ENCODE measurements at places on chromosomes 2 and 18.

DNA sequence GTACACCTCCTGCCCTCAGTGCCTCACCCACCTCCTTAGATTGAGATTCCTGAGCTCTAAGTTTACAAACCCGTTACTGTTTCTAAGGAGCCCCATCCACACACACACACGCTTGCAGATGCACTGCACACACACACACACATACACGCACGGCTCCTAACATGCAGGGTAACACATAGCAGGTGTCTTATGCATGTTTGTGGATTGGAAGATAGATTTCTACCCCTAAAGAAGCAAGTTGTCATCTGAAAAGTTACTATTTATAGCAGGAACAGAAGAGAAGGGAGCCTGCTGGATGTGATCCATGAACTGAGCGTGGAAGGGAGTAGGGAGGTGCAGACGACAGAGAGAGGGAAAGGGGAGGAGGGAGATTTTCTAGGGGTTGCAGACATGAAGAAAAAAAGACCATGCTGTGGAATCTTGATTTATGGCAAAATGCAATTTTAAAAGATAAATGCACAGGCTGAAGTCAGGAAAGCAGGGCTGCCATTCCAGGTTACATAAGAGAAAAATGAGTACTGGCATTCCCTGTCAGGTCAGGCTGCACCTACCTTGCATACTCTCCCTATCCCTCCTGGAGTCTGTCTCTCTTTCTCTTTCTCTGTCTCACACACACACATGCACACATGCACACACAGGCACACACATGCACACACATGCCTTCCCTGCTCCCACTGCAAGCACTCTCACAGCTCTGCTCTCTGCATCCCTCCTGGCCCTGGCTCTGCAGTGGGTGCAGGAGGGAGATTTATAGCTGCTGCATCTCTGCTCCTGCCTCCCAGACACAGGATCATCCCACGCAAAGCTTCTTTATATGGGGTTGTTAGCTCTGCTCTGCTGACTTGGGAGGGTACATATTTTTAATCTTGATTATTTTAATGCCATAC lies 192.6 kb upstream of the MYT1L start:
- DNase-seq, result no peak

DNA sequence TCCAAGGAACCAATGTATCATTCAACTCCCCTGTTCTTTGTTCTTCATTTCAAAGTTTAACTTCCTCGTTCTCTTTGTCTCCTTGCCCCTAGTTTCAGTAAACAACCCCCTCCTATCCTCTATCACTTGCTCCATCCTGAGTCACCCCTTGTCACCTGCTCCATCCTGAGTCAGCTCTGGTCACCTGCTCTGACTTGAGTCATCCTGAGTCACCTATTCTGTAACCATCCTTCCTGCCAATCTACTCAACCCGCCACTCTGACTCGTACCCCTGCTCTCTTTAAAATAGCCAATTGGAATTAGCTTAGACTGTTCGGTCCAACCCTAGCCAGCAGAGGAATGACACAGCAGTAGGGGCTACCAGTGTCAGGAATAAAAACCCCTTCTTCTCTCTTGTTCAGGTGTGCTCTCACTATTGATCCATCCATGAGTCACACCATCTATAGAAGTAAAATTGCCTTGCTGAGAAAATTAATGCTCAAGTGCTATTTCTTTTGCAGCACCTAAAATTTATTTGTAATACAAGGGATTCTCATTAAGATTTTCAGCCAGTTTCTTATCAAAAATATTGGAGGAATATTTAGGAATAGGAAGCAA lies 326.8 kb downstream of the AKAIN1 start:
- no peak for DNase-seq

DNA sequence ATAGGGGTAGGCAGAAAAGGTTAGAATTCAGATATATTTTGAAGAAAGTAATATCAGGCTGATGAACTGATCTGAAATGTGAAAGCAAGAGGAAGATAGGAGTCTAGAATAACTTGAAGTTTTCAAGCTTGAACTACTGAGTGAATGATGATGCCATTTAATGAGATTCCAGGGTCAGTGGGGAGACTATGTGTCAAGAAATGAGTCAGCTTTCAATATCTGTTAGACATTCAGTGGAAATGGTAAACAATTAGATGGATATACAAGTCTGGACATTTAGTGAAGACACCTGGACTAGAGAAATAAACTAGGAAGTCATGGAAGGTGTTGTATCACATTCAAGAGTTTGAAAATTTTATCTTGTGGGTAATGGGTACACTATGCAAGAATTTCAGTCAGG lies 326.9 kb downstream of the FSIP2 start:
- DNase-seq, result no peak

GRCh38 chr2:58006256-58006951 lies 40.2 kb upstream of the VRK2 start:
- no peak for DNase-seq

DNA sequence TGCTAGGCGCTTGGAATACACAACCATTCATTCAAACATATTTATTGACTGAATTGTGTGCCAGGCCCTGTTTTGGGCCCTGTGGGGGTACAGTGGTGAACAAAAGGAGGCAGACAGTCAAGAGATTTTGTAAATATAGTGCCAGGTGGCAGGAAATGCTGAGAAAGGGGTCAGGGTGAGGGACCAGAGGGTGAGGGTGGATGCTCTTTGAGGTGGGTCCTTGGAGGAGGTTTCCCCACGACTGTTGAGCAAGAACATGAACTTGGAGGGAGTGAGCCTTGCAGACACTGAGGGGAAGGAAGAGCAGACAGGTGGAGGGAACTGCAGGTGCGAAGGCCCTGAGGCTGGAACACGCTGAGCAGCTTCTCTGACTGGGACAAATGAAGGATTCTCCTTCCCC lies 40.7 kb downstream of the ODC1 start:
- peak; percentile 26 for DNase-seq

GRCh38 chr2:203855274-203855673 lies 12.3 kb upstream of the CTLA4 start:
- no peak for DNase-seq

GRCh38 chr2:8329660-8330622 lies 351.9 kb upstream of the ID2 start:
- DNase-seq, result no peak

- DNase-seq, result no peak
These were observed 176.4 kb downstream of the AGAP1 start for GRCh38 chr2:235669983-235670962.

GRCh38 chr2:62475172-62476011 lies 30.6 kb downstream of the TMEM17 start:
- no peak for DNase-seq

- DNase-seq, result no peak
These were observed 13.1 kb downstream of the PKDCC start for GRCh38 chr2:42060718-42061619.

DNA sequence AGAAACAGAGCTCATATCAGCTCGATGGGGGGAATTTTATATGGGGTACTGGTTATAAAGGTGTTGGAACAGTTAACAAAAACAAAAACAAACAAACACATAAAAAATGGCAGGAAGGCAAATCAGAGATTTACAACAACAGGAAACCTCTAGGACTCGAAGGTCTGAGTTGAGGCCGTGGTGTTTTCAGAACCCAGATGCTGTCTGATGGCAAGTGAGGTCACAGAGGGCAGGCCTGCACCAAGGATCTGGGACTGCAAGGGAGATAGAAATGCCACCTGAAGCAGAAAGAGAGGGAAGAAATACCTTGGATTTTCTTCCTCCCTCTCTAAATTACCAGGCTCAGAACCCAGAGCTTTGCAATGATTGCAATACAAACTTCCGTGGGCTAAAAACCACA lies 429.5 kb downstream of the ZNF521 start:
- DNase-seq, result no peak

DNA sequence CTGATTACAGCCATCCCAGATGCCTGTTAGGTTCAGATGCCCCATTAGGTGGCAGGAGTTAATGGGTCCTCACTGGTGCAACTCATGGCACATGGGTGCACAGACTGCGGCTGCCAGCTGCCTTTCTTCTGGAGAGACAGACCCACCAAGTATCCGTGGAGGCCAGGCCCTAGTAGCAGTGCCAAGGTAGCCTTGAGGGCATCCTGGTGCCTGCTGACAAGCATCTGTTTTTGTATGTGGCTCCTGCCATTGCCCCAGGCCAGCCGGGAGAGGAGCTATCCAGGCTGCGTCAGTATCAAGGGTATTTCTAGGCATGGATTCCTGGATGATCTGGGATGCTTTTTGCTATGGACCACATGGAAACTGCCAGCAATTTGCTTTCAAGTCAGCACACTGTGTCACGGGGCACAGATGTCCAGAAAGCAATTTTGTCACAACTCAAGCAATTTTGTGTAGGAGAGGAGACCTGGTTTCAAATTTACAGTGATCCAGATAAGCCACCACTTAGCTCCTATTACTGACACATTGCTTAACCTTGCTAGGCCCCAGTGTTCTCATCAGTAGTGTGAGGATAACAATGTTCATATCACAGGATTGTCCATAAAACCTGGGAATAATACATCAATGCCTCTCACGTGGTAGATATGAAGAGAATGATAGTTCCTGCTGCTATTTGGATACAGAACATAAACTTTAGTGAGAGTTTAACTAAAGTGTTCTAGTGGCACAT lies 815.1 kb upstream of the RAB6C start:
- no peak for DNase-seq

GRCh38 chr2:203675086-203675485 lies 31.4 kb upstream of the CD28 start:
- DNase-seq, result no peak

GRCh38 chr2:241358470-241358869 lies 2.4 kb downstream of the FARP2 start:
- no peak for DNase-seq

DNA sequence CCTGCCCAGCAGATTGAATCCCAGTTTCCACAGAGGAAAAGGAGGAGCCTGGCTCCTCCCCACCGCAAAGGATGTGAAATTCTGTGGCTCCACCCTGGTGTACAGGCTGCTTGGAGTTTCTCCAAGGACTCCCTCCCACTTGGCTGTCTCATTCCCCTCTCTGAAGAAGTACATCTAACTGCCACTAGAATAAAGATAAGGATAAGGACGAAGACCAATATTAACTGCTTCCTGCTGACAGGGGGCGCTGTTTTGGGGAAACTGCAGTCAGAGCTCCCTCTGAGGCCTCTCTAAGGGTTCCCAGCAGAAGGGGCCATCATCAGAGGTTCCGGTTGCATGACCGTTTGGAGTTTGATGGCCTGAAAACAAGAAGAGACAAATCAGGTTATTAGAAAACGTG lies 790.9 kb downstream of the CPS1 start:
- no peak for DNase-seq

DNA sequence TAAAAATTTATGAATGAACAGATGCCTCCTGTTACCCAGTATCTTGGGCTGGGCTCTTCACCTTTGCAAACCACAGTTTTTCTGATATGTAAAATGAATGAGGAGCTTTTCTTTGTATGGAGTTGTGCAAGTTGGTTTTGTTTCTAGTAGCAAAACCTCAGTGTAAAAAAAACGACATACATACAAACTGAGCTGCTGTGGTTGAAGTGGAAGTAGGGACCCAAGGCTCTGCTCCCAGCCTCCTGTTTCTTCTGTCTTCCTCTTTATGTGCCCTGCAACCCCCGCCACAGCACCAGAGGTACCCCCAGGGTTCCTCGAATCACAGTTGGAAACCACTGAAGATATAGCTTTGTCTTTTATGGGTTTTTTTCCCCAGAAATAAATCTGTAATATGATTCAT lies 118.1 kb downstream of the MYO1B start:
- no peak for DNase-seq

GRCh38 chr2:238449909-238450417 lies 23.2 kb downstream of the ASB1 start:
- DNase-seq, result no peak

- DNase-seq, result peak; percentile 72
These were observed 765 bp upstream of the ID2 start for GRCh38 chr2:8680822-8681760.
